ENCODE measurements at places on chromosomes 7 and 10. TPM values are rescaled to one million over a fixed set of nuclear protein-coding genes. Genes with fewer than 3 reads are reported as not detected.

Gene FEZF1
- not detected for total RNA-seq

Gene GPC2
- total RNA-seq, result 5.0 TPM

Gene EEPD1
- total RNA-seq, result 2.1 TPM

Gene ADRB1
- total RNA-seq, result 2.3 TPM

Gene MUC3A
- 25.1 TPM for total RNA-seq

Gene WDR11
- total RNA-seq, result 53.1 TPM

Gene UTF1
- total RNA-seq, result not detected

Gene ASIC3
- 1.1 TPM for total RNA-seq

Gene MEIG1
- not detected for total RNA-seq

Gene DNAJC2
- total RNA-seq, result 71.6 TPM

Gene MARVELD1
- total RNA-seq, result 19.6 TPM

Gene KLLN
- 1.0 TPM for total RNA-seq

Gene CHAT
- total RNA-seq, result 0.18 TPM

Gene FGFR2
- 286 TPM for total RNA-seq

Data from Caco-2 (cell line).